ENCODE measurements at places on chromosomes 3 and 15.

DNA sequence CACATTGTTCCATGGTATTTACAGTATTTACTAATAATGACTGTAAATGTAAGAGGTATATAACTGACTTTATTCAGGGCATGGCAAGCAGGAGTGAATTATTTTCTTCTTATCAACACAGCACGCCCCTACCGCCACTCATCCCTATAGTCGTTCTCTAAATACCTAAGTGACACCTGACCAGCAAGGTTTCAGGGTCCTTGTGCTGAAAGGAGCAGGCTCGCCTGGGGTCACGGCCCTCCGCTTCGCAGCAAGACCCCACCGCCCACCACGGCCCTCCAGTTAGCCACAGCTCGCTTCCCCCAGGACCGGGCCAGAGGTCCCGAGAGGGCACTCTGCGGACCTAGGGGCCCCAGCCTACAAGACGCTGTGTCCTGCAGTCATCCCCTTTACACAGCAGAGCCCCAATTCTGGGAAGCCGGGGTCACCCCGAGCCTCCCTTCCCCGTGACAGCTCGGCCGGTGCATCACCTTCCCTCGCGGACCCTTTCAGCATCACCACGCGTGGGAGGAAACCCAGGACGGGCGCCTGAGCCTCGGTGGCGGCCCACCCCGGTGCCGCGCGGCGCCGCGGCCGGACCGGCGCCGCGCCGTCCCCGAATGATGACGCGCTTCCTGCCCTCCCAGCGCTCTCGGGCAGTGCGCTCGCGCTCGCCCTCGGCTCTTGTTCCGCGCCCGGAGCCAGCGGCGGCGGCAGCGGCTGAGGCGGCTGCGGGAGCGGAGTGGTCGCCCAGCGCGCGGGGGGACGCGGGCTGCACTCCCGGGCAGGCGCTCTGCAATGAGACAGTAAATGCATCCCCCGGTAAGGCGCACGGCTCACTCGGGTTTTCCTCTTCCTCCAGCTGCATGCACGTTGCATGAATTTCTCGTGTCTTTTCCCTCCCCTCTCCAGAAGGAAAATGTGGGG is 225.1 kb upstream of the C2CD4B start:
- DNase-seq, result peak; percentile 81

- DNase-seq, result no peak
These were observed 113.8 kb downstream of the MITF start for GRCh38 chr3:69853027-69853426.

DNA sequence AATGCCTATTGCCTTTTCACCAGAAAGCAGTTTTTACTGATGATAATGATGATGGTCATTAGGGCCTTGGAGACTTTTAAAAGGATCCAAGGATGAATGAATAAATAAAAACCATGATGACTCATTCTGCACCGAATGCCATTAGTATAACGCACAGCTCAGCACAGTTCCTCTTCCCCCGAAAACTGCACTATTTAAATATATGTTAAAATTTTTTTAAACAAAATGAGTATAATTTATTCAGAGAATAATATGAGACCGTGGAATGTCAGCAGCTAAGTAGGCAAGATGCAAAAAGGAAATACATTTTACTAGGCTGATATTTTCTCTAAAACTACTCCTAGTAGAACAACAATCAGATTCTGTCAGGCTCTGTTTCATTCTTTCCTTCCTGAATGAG is 83.4 kb upstream of the NANOGP8 start:
- peak; percentile 76 for DNase-seq

DNA sequence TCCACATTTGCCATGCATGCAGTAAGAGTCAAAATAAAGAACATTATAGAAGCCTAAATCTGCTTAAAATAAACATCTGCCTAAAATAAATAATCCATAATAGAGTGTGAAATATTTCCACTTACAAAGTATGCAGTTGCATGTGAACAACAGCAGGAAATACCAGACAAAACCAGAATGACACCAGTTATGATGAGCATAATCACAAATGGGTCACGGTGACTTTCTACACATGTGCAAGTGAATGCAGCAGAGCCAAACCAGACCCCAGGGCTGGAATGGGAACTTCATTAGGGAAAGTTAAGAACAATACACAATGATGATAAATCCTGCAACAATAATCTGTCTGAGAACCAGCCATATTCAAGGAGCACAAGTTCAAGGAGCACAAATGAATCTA is 615.5 kb downstream of the ROBO2 start:
- DNase-seq, result no peak

DNA sequence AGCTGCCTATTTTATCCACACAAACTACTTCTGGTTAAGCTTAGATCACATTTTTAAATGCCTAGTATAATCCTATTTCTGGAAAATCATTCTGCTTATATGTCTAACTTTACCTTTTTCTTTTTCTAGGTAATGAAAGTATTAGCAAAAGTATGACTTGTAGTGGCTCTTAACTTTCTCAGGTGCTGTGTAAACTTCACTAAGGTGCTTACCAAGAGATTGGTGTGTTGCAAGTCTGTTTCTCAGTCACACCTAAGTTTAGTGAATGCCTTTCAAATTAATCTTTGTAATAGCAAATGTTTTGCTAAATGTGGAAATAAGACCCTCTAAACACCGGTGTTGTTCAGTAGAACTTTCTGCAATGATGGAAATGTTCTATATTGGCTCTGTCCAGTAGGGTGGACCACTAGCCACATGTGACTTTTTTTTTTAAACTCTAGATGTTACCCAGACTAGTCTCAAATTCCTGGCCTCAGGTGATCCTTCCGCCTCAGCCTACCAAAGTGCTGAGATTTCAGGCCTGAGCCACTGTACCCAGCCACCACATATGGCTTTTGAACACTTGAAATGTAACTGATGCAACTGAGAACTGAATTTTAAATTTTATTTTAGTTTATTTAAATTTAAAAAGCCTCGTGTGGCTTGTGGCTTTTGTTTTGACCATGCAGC is 22.0 kb downstream of the ARL13B start:
- no peak for DNase-seq

GRCh38 chr15:67774626-67775025 is 50.7 kb upstream of the SKOR1 start:
- no peak for DNase-seq

- DNase-seq, result no peak
These were observed 88.4 kb downstream of the VGLL4 start for GRCh38 chr3:11555211-11555782.

Data from iris pigment epithelial cell (primary cell).